ENCODE measurements at places on chromosomes 2 and 18.

DNA sequence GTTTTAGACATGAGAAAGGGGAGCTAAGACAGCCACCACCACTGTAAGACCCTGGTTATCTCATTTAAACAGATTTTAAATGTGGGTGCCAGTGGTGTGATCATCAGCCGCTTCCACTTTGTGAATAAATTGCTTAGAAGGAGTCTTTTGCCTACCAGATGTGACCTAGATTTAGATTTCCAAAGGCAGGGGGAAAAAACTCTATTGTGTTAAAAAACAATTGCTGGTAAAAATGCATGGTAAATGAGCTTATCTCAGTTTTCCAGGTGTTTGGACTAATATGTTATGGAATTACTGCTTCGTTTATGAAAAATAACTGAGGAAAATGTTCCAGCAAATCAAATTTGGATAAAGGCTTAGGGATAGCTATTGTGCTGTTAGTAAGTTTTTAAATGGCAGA is 466.3 kb upstream of the RAB12 start:
- no peak for DNase-seq

- DNase-seq, result no peak
These were observed 60.5 kb downstream of the CUL3 start for GRCh38 chr2:224524657-224525056.

- no peak for DNase-seq
These were observed 1.1 kb downstream of the FECH start for GRCh38 chr18:57585421-57585820.

GRCh38 chr2:203532957-203533658 is 2.0 kb downstream of the RAPH1 start:
- no peak for DNase-seq

- DNase-seq, result peak; percentile 85
These were observed 377.2 kb downstream of the SOX11 start for GRCh38 chr2:6069381-6069780.

- no peak for DNase-seq
These were observed 4.4 kb downstream of the BCL2 start for GRCh38 chr18:63315131-63315662.

DNA sequence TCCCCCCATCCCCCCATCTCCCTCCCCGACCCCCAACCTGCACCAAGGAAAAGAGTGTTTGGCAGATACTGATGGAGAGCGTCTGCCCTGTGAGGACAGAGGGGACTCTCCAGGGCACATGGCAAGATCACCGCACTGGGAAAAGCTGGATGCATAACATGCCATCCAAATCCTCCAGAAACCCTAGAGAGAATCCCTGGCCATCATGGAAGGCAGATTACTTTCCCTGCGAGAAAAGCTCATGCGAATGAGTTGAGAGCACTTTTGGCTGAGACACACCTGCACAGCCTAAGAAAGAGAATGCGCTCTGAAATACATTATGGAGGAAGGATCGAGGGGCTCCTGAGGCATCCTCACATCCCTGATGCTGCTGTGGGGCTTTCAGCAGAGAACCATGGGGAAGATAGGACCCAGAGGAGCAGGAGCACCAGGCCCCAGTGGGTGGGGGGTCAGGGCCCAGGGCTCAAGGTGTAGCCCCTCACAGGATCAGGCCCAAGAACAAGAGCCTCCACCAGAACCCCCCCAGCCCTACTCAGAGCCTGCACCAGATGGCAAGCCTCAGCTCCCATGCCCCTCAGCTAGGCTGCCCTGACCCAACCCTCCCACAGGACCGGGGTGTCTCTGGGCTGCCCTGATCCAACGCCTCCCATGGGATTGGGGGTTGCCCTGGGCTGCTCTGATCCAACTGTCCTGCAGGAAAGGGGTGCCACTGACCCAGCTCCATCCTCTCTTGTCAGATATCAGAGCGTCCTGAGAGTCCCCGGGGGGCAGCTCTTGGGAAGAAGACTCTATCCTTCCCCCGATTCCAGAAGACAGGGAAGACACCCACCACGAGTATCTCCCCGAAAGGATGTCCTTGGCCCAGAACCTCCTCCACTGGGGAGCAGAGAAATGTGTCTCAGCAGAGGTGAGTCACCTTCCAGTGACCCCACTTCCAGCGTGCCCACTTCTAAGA is 153.4 kb downstream of the NDUFA10 start:
- DNase-seq, result no peak

- no peak for DNase-seq
These were observed 55.3 kb downstream of the KCTD1 start for GRCh38 chr18:26493021-26493420.

DNA sequence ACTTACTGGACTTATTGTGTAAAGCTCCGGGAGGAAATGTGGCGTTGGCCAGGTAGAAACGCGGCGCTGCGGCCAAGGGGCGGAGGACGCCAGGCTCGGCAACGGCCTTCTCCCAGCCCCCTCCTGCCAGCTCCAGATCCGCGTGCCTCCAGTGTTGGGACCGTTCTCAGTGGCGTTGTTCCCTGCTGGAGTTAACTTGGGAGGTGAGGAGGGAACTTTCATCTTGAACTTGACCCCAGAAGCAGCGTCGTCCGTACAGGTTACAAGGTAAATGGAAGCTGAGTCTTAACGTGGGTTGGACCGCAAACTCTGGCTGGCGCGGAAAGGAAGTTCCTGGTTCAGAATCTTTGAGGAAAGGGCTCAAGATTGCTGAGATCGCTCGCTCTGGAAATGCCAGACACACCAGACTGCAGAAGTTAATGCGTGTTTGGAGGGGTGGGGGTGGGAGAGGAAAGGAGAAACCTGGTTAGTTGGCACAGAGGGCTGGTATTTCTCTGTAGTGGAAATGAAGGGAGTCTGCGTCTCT is 1.3 kb downstream of the TANC1 start:
- DNase-seq, result no peak

- DNase-seq, result no peak
These were observed 223.6 kb downstream of the LRRTM1 start for GRCh38 chr2:80080957-80081356.

- DNase-seq, result no peak
These were observed 792.6 kb downstream of the PLCL1 start for GRCh38 chr2:198596985-198597384.

DNA sequence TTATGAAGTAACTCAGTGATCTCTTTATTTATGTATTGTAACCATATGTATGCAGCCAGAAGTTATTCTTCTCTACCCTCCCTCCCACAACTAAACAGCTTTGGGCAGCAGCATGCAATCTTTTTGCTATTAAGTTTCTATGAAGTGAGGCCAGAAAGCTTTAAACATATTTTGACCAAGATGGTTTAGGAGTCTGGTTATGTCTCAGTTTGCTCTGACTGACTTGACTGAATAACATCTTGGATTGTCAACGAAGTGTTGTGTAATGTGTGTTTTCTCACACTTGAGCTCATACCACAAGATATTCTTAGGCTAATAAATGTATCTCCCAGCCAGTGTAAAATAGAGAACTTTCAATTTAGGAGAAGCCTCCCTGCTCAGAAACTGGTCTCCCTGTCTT is 104.3 kb downstream of the TTC27 start:
- no peak for DNase-seq

DNA sequence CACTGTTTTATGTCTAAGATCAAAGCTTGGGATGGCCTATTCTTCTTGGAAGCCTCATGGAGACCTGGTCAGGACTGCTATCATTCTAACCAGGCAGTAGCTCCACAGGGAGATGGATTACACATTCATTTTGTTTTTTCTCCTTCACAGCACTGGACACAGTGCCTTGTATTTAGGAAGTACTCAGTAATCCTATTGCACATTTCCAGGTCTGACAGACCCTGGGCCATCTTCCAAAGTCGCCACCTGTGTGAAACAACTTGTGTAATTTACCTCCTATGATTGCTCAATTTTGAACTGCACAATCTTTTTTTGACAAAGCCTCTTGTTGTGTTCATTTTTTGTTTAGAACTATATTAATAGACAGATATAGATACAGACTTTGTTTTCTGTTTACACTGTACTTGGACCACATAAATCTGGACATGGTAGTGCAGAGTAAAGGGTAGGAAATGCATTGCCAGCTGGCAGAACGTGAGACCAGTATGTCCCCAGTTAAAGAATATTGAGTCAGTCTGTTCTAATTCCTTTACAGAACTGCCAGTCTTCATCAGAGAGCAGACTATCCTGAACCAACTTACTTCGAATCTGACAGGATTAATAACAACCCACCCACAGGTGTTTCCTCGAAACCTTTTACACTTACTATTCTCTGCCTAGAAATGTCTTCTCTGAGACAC is 277.8 kb upstream of the CYRIA start:
- DNase-seq, result no peak

DNA sequence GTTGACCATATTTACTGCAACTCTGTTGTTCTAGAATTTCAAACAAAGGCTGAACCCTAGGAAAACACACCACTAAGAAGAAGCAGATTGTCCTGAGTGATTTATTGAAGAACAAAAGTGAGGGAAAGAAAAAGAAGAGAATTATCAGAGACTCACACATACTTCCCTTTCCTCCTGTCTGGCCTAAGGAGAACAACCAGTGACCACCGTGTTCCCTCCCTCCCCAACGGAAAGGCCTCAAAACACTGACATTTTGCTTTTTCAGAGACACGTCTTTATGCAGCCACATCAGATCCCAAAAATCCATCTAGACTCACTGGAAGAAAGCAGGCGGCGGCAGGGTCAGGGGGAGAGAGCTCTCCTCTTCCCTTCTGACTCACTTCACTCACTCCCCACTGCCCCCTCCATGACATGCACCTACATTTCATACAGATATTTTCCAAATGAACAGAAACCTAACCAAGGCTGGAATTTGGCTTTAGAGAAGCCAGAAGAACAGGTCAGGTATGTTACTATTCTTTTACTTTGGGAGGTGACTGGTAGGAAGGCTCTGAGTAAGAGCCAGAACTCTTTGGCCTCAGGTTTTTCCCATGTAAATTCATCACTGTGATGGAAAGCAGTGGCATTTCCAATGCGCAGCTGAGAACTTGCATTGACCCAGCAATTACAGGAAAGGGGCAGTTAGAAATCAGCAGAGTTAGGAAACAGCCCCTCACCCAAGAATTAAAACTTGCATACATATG is 169.9 kb downstream of the BCL11A start:
- DNase-seq, result no peak

DNA sequence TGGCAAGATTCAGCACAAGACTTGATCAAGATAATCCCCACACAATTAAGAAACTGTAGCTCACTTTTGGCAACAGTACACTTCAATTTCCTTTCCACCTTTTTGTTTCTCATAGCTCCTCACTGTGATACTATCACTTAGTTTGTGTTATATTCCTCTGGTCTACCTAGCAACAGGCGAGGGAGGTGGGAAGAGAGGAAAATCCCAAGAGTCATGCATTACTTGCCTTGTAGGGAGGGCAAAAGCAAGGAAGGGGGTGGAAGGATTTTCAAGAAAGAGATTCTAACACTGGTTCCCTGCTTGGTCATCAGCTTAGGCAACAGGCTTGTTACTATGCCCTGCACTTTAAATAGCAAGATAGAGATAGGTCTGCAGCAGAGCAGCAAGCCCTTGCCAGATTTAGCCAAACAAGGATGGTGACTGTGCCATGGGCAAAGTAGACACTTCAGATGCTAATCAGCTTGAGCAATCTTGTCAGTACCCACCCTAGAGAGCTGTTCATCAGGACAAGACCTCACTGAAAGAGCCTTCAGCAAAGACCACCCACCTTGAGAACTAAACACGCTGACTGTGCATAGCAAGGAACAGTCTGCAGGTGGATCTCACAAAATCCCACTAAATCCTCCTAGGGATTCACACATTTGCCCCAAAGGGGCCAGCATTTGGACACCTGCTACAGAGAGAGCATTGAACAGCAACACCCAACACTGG is 134.6 kb downstream of the MBD2 start:
- DNase-seq, result no peak

GRCh38 chr2:64067326-64067725 is 48.1 kb upstream of the VPS54 start:
- DNase-seq, result no peak

GRCh38 chr2:132038179-132038882 is 123.4 kb downstream of the ANKRD30BL start:
- no peak for DNase-seq

- DNase-seq, result no peak
These were observed 47.6 kb downstream of the TNS1 start for GRCh38 chr2:217954971-217955740.

DNA sequence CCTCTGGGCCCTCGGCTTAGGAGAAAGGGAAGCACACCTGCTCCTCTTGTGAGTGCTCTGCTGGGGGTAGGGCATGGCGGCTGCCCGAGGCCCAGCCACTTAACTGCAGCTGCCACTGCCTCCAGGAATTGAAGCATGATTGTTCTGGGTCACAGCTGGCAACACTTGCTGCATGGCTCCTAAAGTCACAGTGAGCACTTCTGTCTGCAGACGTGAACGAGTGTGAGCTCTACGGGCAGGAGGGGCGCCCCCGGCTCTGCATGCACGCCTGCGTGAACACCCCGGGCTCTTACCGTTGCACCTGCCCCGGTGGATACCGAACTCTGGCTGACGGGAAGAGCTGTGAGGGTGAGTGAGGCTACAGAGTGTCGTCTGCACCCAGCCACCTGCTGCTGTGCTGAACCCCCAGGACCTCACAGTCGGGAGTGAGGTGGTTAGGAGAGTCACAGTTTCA is 44.4 kb downstream of the FBLN7 start:
- peak; percentile 65 for DNase-seq

- no peak for DNase-seq
These were observed 8.4 kb upstream of the POU3F3 start for GRCh38 chr2:104845552-104845931.

DNA sequence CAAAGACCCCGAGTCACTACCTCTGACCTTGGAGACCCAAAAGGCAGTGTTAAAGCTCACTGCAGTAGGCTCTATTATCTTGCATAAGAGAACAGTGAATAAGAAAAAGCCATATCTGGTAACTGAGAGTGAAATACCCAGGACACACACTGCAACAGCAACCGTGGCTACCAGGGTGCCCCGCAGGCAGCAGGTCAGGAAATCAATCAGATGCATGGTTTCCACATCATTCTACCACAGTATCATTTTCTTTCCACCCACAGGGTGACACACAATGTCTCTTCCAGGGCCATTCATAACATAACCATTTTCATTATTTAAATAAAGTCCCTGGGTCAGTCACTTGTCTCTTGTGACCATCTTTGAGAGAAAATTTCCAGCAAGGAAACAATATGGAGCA is 131.3 kb downstream of the CCBE1 start:
- no peak for DNase-seq

DNA sequence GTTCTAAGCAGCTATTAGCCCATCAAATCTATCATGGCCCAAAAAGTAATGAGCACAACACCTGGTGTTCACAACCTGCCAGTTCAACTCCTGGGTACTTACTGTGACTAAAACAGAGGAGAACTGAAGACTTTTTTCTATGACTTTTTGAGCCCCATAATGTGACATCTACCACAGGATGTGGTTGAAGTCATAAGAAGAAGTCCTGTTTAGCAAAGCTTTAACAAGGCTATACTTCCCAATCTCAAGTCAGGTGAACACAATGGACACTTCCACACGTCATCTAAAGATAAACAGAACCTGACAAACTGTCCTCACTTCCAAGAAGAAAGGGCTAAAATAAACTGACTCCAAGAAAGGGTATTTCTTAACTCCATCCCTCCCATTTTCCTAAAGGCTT is 138.8 kb downstream of the ATAD2B start:
- no peak for DNase-seq

DNA sequence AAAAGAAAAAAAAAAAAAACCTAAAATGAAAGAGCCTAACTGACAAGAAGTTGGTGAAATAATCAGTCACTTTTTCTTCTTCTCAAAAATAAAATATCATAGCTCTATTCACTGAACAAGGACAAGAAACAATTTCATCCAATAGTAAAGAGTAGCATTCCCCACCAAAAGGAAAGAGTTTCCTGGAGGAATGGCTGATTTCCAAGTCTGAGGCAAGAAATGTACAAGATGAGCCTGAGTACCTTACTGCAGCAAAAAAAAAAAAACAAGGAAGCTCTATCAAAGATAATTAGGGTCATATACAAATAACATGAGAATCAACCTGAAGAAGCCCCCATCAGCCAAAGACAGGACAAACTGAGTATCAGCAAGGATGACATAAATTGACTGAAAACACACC is 11.5 kb downstream of the ROCK1 start:
- DNase-seq, result no peak
